ENCODE measurements at places on chromosomes 11 and 22.

DNA sequence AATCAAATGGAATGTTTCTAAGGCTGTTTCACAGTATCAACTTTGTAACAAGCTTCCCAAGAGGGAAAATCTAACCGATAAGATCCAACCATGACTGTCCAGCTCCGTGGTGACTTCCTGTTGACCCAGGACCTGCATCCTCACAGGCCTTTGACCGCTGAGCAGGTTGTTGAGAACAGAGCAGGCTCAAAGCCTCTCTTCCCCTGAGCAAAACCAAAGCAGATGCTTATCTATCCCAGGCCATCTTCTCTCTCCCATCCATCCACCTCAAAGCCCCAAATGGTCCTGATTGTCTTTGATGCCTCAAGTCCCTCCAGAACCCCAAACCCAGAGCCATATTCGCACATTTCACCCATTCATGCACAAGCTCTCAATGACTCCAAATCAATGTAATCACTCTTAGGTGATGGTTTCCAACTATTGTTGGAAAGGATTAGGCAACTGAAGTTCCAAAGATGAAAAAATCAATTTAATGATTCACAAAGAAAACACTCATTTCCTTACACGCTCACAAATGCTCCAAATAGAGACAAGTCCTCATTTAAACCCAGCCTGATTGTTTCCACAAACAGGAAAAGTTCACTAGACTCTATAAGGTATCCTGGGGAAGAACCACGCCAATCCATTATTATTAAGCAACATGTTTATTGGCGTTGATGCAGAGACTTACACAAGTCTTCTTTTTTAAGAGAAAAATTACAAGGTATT is 48.7 kb downstream of the C11orf58 start:
- no peak for DNase-seq

DNA sequence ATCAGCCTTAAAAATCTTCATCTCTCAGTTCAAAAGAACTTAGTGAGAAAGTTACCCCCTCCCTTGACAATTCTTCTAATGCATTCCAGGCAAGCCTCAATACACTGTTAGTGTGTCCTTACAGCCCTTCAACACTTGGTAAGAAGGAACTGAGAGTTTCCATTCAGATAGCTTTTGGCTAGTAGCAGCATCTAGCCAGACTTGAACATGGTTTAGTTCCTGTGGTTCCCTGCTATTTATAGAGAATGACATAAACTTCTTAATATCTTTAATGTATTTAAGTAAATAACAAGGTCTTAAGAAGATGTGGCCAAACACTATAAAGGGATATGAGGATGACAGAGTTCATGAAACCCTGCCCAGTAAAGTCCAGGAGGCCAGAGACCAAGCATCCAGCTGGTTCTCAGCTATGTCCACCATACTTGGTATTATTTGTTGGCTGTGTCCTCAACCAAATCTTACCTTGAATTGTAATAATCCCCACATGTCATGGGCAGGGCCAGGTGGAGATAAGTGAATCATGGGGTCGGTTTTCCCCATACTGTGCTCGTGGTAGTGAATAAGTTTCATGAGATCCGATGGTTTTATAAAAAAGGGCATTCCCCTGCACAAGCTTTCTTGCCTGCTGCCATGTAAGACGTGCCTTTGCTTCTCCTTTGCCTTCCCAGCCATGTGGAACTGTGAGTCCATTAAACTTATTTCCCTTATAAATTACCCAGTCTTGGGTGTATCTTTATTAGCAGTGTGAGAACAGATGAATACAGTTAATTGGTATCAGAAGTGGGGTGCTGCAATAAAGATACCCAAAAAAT is 132.4 kb downstream of the LARGE1 start:
- DNase-seq = no peak

DNA sequence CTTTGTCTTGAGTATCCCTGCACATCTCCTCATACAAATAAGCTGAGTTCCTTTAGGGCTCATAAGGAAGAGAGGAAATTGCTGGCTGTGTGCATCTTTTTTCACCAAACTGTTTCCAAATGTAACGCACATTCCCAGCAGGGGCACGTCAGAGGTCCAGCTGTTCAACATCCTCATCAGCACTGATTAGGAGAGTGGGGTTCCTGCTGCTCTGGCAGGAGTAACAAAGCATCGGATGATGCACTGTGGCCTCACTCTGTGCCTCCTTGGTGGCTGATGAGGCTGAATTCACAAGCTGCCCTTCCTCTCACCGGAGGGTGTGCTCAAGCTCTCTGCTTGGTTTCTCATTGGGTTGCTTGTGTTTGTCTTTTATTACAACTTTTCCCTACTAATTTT is 35.5 kb upstream of the SLC25A1 start:
- DNase-seq = no peak

DNA sequence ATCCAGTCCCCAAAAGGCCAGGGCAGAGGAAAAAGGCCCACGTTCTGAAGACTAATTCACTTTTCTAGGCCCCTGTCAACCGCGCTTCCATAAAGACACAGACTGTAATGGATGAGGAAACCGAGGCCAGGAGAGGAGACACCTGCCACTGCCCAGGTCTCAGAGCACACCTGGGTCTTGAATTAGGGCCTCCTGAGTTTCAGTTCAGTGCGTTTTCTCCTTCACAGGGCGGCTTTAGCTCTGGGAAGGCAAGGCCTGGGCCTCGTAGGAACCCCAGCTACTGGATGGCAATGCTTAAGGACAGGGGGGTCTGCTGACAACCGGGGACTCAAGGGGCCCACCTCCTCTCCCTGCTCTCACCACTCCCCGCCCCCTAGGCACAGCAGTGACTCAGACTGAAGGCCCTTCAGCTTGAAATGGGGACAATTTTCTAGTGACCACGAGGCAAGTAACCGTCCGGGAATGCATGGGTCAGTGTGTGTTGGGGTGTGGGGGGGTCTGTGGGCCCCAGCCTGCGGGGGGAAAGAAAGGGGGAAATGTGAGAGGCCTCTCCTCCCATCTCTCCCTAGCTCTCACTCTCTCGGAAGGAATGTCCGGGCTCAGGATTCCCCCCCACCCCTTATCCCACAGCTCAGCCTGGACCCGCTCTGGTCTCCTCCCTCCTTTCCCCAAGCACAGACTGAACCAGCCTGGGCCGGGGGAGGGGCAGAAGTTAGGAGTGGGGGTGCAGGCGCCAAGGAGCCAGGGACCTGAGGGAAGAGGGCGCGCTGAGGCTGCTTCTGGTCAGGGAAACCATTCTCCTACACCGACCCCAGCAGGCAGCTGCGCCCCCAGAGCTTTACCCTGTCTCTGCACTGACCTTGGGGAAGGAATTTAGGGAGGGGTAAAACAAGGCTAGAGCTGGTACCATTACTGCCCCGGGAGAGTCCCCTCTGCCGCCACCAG is 17.2 kb downstream of the CREB3L1 start:
- DNase-seq = no peak

DNA sequence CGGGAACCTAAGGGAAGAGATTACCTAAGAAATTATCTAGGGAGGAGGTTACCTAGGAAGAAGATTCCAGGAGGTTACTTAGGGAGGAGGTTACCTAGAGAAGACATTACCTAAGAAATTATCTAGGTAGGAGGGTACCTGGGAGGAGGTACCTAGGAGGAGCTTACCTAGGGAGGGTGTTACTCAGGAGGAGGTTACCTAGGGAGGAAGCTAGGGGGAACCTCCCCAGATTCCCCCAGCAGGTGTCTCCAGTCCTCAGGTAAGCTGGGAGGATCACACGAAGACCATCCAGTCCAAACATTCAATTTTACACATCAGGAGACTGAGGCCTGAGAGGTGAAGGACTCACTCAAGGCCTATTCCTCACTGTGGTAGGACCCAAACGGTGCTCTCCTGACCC is 482.8 kb downstream of the TBC1D22A start:
- DNase-seq = no peak

GRCh38 chr11:103972013-103972412 is 64.4 kb upstream of the DDI1 start:
- DNase-seq = no peak

GRCh38 chr11:133075351-133075750 is 456.9 kb downstream of the OPCML start:
- DNase-seq = no peak

- no peak for DNase-seq
Observed at GRCh38 chr22:26463688-26464087, 19.9 kb downstream of the HPS4 start.

DNA sequence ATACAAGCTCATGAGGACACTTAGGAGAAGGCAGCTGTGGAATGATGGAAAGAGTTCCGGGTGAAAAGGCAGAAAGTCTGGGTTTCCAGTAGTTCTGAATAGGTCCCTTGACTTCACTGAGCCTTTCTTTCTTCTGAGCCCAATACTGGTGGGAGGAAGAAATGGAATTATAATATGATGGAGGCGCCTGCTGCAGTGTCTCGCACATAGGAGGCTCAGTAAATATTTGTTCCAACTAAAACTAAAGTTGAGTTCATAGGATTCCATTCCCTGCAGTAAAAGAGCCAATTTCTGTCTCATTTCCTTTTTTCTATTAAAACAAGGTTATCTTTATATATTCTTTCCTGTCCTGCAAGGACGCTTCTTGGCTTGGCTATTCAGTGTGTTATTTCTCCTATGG is 5.2 kb upstream of the CLMP start:
- no peak for DNase-seq

- peak; percentile 82 for DNase-seq
Observed at GRCh38 chr11:71504531-71504930, 22.5 kb upstream of the KRTAP5-7 start.

- no peak for DNase-seq
Observed at GRCh38 chr11:121644187-121644512, 191.4 kb upstream of the SORL1-AS1 start.

DNA sequence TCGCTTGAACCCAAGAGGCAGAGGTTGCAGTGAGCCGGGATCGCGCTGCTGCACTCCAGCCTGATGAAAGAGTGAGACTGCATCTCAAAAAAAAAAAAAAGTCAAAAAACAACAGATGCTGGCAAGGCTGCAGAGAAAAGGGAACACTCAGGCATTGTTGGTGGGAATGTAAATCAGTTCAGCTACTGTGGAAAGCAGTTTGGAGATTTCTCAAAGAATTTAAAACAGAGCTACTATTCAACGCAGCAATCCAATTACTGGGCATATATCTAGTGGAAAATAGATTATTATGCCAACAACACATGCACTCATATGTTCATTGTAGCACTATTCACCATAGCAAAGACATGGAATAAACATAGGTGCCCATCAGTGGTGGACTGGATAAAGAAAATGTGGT is 89.7 kb downstream of the EFCAB6 start:
- no peak for DNase-seq

- peak; percentile 19 for DNase-seq
Observed at GRCh38 chr22:47605441-47605840, 843.0 kb downstream of the TBC1D22A start.

DNA sequence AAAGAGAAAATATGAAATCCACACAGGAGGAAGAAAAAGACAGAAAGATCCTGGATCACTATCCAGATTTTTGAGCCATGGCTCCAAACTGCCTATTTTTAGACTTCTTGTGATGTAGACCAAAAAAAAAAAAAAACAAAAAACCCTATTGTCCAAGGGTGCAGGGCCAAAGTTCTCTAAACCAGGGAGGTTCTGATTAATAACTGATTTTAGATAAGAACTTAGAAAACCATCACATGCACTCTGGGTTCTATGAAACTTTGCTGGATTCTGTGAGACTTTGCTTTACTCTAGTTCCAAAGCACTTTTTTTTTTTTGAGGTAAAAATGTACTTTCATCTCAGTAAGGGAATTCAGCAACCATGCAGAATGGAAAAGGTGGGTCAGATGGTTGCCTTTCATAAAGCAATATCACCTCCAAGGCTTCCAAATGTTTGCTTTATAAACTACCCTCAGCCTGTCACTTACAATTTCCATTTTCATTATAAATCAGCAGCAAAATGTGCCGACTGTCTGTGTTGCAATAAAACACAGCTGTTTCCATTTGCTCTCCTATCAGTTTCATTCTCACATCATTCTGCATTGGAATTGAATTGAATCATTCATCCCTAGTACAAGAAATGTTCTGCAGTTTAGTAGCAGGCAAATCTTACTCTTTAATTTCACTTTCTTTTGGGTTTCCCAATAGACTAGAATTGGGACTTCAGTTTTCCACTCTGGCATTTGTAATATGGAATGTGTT is 1584.3 kb upstream of the RAG2 start:
- no peak for DNase-seq

- DNase-seq = peak; percentile 55
Observed at GRCh38 chr22:17781319-17782031, 7.2 kb upstream of the BID start.

DNA sequence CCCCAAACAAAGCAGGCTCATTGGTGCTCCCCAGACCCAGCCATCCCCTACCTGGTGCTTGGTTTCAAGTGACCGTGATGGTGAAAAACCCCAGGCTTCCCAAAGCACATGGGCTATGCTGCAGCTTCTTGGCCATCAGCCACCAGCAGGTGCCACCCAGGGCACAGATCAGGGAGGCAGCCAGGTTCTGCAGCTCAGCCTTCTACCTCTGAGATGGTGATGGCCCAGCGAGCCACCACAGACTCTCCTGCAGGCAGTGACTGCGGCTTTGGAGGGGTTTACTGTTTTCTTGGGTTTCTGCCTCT is 70.0 kb upstream of the ALX4 start:
- no peak for DNase-seq

DNA sequence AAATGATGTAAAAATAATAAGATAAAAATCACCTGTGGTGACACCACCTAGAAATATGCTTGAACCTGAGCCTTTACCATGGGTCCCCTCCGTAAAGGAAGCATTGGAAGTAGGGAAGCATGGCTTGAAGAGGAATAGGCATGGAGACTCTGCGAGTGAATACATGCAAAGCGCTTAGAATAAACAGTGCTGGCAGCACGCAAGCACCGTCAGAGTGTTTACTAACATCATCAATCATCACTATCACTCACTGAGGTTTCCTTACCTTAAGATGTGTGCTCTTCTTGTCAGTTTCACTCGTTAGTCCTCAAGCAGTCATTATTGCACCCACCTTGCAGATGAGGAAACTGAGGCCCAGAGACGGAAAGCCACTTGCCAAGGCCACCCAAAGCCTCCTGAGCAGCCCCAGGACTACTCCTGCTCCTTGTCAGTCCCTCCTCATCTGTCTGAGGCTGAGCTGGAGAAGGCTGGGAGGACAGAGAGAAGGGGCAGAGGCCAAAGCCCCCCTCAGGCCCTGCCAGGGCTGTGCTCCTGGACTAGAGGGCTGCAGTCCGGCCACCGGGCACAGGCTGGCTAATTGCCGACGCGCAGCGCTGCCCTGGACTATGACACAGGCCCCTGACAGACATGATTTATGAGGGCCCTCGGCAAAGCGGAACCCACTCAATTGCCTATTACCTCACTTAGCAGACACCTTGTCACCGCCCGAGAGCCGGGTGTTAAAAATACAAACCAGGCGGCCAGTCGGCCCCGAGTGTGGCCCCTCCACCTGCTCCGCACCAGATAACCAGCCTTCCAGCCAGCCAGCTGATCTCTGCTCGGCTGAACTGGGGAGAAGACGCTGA is 168.9 kb downstream of the MN1 start:
- DNase-seq = no peak
